ENCODE measurements at places on chromosomes 5 and 9.

- DNase-seq, result no peak
Measured at GRCh38 chr9:33905137-33905536, 88.2 kb downstream of the UBE2R2 start.

DNA sequence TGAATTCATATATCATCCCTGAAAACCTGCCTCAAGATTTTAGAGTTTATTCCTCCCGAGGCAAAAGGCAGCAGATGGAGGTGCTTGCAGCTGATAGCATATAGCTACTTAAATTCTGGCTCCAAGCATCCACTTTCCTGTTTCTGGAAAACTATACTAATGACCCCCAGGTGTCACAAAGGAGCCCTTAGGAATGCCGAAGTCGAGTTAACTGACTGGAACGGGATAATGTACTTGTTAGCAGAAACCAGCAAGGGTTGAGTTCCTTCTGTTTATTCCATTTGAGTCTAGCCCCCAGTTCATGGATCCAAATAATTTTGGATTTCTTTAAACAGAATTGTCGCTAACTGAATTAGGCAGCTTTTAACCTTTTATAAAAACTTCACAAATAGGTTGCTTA lies 44.5 kb downstream of the PTTG1 start:
- no peak for DNase-seq

- no peak for DNase-seq
Measured at GRCh38 chr5:59287361-59287760, 606.2 kb downstream of the PDE4D start.

DNA sequence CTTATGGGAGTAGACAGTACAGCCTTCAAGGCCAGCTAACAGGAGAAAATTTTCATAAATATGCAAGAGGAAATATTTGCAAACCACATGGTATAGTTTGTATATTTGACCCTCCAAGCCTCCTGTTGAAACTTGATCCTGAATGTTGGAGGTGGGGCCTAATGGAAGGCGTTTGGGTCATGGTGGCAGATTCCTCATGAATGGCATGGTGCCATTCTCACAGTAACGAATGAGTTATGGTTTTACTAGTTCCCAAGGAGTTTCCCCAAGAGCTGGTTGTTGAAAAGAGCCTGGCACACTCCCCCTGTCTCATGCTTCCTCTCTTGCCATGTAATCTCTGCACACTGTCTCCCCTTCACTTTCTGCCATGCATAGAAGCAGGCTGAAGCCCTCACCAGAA lies 3.3 kb upstream of the PAIP1 start:
- no peak for DNase-seq

DNA sequence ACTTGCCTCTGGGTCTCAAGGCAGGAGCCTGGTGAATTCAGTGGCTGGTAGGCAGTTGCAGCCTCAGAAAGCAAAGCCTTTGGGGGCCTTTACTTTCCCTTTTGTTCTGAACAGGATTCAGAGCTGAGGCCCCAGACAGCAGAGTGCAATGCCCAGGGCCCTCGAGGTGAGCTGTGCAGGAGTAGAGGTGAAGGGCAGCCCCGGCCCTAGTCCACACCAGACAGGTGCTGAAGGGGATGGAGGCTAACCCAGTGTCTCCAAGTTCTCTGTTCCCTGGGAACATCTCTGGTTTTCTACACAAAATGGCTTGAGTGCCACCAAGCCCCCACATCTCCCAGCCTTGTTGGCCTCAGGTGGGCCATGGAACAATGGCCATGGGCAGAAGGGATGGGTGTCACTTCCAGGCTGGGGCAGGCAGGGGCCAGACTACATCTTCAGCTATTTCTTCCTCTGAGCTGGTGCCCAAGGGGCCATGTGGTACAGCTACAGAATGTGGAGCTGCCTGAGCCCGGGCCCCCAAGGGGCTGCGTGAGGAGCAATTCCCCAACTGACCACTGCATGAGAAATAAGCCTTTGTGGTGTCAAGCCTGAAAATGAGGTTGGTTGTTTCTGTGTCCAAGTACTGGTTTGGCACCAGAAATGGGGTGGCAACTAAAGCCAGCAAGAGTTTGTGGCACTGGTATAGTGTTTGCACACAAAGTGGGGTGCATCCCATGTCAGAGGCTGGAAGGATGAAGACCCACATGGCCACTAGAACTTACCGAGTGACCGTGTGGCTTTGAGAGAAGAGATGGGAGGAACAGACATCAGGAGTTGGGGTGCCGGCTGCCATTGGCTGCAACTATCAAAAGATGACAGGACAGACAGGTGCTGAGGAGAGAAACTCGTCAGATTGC lies 57.8 kb downstream of the BARX1 start:
- DNase-seq, result peak; percentile 10

DNA sequence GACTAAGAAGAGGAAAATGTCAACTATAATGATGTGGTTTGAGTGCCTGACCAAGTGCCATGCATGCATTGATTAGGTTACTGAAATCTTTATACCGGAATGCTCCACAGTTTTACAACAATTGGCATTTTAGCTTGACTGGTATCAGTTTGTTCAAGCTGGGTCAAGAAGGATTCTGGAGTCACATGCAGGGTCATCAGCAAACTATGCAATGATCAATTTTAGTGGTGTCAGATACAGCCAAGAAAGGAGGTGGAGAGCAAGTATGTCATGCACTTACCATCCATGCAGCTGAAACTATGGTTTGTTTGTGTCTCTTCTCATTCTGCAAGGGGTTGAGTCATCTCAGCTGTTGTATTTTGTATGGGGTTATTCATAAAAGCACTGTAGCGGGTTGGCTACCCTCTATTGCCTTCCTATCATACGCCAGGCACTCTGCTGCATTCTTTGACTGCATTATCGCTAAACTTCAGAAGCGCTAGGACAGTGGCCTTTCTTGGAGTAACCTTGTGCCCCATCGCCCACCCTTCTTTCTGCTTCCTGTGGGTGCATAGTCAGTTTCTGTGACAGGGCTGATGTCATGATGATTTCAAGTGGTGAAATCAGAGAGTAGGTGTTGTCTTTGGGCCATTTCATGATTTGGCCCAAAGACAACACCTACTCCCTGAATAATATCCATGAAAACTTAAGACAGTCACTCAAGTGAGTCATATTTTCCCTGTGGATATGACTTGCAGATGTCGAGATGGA lies 145.4 kb downstream of the MTX3 start:
- DNase-seq, result no peak

GRCh38 chr9:1837453-1838084 lies 177.6 kb upstream of the SMARCA2 start:
- peak; percentile 81 for DNase-seq

DNA sequence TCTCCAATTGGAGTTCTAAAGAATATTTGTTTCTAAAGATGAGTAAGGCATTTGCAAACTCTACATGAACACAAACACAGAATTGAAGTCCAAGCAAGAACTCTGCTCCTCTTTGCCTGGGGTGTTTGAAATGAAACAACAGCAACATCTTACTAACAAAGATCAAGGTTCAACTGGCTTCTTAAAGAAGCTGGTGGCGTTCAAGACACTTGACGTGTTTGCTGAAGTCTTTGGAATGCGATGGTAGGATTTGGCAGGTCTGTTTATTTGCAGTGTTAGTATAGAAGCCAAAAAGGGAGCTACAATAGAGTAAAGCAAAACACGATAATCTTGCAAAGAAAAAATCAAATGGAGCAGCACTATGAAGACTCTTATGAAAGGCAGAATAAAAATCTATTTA lies 94.9 kb downstream of the BASP1 start:
- no peak for DNase-seq

DNA sequence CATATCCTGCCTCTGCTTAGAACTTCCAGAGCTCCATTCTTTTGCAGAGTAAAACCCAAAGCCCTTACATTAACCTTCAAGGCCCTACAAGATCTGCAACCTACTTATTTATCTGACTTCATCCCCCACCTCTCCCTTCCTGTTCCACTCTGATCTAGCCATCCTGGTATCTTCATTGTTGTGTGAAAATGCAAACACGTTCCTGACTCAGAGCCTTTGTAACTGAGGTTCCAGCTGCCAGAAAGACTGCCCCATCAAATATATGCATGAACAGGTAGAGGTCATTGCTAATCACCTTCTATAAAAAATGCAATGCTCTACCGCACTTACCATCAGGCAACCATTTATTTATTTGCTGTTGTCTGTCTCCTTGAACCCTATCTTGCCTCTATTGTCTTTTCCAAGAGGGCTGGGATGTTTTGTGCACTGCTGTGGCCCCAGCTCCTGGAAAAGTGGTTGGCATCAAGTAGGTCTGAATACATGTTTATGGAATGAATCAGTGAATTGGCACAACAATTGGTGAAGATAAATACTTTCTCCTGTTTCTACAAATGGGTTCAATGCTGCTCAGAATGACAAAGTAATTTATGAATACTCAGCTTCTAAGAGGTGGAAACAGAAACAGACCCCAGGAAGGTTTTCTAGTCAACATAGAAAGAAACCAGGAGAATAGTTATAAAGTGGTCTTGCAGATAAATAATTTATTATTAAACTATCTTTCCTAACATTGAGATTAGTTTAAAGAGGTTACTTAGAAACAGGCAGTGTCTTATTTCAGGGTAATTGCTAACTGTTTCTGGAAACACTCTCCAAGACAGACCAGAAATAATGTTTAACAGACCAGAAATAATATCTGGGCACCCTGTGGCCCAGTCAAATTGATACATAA lies 230.6 kb upstream of the CD180 start:
- no peak for DNase-seq

GRCh38 chr5:151461312-151461711 lies 13.9 kb downstream of the SLC36A1 start:
- no peak for DNase-seq

DNA sequence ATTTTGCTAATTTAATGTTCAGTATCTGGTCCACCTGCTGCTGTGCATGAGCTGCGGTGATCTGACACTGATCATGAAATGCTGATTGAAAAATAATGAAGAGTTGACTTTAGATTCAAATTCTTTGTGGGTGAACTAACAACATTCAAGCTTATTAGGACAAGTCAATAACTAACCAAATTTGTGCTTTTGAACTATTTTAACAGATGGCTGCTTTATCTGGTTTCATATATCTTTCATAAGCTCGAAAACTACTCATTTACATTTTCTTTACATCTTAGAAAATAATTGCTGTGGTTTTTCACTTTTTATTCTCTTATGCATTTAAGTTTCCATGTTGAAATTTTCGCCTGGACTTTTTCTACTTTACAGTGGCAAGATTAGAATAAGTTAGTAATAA lies 274.8 kb upstream of the CCNG1 start:
- no peak for DNase-seq

All from iPS-NIHi11 (cell line).